T-helper 2 cell treated with Interferon-gamma antibody and Interleukin-4, amounts not matched to agents 100 ng/mL and 5 ng/mL, for 36 hours (primary cell): ENCODE measurements at places on chromosomes 6 and 20. TPM values are rescaled to one million over a fixed set of nuclear protein-coding genes. Genes with fewer than 3 reads are reported as not detected.

Gene ULBP3
- total RNA-seq = 0.98 and 1.0 TPM in 2 replicates

Gene PTK6
- 1.1 and 1.2 TPM in 2 replicates for total RNA-seq

Gene LRRC73
- total RNA-seq = 0.16 and 0.32 TPM in 2 replicates

Gene HLA-DRA
- total RNA-seq = 81.8 and 88.4 TPM in 2 replicates

Gene EPHA7
- not detected in 2 replicates for total RNA-seq

Gene ZBTB2
- total RNA-seq = 24.6 and 26.7 TPM in 2 replicates

Gene PAK5
- total RNA-seq = not detected in 2 replicates

Gene ANKRD66
- total RNA-seq = not detected in 2 replicates

Gene EDN3
- 0.09 and 0.16 TPM in 2 replicates for total RNA-seq

Gene PPIL1
- total RNA-seq = 41.1 and 42.6 TPM in 2 replicates

Gene ZNF512B
- total RNA-seq = 25.8 and 26.9 TPM in 2 replicates

Gene TMEM170B
- 0.23 and 0.34 TPM in 2 replicates for total RNA-seq

Gene ARFGEF3
- 0.09 and 0.11 TPM in 2 replicates for total RNA-seq

Gene MOG
- not detected in 2 replicates for total RNA-seq

Gene CCN6
- not detected in 2 replicates for total RNA-seq

Gene KCNG1
- 0.07 TPM in 1 of 2 replicates, not detected in the other for total RNA-seq

Gene PARD6B
- 4.1 and 4.5 TPM in 2 replicates for total RNA-seq

Gene CFB
- total RNA-seq = not detected in 2 replicates

Gene BLTP3A
- 12.8 and 12.9 TPM in 2 replicates for total RNA-seq

Gene TBC1D32
- total RNA-seq = 11.0 and 12.9 TPM in 2 replicates

Gene MATN4
- 0.16 and 0.34 TPM in 2 replicates for total RNA-seq

Gene MACROD2
- total RNA-seq = not detected in 2 replicates

Gene TMEM74B
- total RNA-seq = 0.09 TPM in 1 of 2 replicates, not detected in the other

Gene ZBTB12
- 2.8 TPM in 2 replicates for total RNA-seq

Gene ENPP1
- total RNA-seq = 3.5 TPM in 2 replicates

Gene HSP90AB1
- total RNA-seq = 884 and 889 TPM in 2 replicates

Gene WDR46
- 70.2 and 77.2 TPM in 2 replicates for total RNA-seq

Gene UBE2V1
- 133 and 137 TPM in 2 replicates for total RNA-seq

Gene BTNL2
- total RNA-seq = not detected in 2 replicates
